ENCODE measurements at places on chromosomes 5 and 9.

DNA sequence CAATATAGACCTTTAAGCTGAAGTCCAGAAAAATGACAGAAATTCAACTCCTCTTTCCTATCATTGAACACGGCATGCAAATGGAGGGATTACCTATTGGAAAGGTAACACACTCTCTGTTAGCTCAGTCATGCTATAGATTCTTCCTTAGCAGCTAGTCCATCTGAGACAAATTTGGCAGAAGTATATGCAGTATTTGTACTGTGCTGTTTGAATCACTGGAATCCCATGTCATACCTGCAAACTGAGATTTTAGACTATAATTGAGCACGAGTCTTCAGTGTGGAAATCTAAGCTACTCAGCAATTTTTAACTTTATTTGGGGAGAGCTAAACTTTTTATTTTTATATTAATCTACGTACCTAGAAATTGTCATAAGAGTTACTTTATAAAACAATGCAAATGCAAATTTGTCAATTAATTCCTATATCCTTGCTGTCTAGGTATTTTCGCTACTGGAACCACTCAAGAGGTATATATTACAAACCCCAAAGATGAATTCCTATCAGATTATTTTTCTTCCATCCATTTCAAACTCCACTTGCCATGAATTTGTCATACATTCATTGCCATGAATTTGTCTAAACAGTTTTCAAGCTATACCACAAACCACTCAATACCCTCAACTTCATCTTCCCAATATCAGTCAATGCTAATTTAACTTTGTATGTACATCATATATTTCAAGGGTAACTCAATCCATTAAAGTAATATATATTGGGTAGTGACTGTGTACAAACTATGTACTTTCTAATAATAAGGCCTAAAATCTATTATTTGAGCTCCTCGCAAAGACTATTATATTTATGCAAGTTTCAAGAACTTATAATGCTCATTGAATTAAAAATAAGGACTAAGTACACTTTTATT lies 224.8 kb downstream of the MEF2C start:
- no peak for DNase-seq

- DNase-seq = no peak
Measured at GRCh38 chr9:86303316-86303975, 21.1 kb upstream of the ISCA1 start.

- DNase-seq = no peak
Measured at GRCh38 chr5:36238502-36239295, 3.0 kb downstream of the NADK2 start.

DNA sequence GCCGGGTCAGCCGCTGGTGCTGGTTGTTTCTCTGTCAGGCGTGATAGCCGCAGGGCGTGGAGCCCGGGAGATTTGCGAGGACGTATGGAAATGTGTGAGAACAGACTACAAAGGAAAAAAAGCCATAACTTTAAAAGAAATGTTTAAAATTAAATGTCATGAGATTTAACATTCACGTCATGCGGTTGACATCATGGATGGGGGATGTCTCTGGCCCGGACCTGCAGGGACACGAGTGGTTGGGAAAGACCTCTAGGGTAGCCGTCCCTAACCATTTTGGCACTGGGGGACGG lies 643 bp upstream of the RNF130 start:
- no peak for DNase-seq

GRCh38 chr5:126961702-126962101 lies 68.7 kb downstream of the MARCHF3 start:
- DNase-seq = no peak

DNA sequence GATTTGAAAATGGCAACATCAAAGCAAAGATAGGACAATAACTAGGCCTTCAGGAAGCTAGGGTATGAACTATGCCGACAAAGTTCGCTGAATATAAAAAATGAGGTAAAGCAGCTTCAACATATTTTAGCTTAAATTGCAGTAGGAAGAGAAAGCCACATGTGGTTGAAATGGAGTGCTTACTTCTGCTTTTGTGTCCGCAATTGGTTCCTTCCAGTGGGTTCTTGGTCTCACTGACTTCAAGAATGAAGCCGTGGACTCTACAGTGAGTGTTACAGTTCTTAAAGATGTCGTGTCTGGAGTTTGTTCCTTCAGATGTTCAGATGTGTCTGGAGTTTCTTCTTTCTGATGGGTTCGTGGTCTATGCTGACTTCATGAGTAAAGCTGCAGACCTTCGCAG lies 95.2 kb downstream of the APTX start:
- no peak for DNase-seq

DNA sequence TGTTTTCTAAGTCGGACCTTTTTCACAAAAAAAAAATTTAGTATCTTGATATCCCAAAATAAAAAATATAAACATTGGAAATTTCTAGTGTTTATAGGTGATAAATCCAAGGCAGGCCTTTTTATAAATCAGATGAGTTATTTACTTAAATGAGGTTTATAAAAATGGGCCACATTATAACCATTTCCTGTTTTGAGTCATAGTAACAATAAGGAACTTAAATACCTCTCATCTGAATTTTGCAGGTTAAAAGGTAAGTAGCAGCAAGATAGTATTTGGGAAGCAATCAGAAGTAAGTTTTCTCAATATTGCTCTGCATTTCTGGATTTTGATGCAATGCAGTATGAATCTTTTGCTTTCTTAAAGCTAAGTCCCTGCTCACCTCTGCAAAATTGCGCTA lies 3.9 kb downstream of the SPTAN1 start:
- no peak for DNase-seq

GRCh38 chr9:17159469-17159868 lies 24.6 kb downstream of the CNTLN start:
- no peak for DNase-seq

GRCh38 chr9:16725066-16725465 lies 145.4 kb downstream of the BNC2 start:
- DNase-seq = no peak

- no peak for DNase-seq
Measured at GRCh38 chr5:65563777-65564176, 681 bp downstream of the PPWD1 start.

DNA sequence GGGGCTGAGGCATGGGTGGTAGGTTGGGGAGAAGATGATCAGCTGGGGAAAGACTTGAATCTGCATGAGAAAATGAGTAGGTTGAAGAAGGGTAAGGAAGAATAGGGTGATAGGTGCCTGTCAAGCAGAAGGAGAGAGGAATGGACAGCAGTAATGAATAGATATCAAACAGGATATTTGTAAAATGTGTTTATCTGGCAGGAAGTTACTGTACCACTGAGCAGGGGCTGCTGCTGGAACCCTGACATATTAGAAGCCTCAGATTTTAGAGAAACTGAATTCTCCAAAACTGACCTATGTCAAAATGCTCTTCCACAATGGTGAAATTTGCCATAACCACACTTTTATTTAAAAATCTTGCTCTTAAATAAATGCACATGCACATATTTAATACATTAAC lies 41.0 kb downstream of the CCDC192 start:
- no peak for DNase-seq

DNA sequence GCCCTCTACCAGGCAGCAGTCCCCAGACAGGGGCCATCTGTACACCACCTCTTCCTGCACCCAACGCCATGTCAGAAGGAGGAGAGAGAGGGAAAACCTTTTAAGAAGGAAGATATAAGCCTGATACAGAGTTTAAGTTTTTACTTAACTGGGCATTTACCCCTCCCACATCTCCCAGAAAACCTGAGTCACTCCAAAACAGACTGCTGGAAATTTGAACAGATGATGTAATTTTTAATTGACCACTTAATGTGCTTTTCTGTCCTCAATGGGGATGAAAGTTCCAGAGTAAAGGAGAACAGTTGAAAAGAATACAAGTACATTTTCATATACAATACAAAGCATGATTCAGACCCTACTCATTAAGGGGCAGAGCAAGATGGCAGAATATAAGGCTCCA lies 63.9 kb downstream of the TTC39B start:
- DNase-seq = no peak

All from activated CD8-positive, alpha-beta memory T cell treated with anti-CD3 and anti-CD28 coated beads for 1 hour (primary cell).